Activated CD4-positive, alpha-beta T cell treated with anti-CD3 and anti-CD28 coated beads, Interleukin-2, amount 50 U/mL, for 24 hours (primary cell): ENCODE measurements at places on chromosomes 11 and 22.

DNA sequence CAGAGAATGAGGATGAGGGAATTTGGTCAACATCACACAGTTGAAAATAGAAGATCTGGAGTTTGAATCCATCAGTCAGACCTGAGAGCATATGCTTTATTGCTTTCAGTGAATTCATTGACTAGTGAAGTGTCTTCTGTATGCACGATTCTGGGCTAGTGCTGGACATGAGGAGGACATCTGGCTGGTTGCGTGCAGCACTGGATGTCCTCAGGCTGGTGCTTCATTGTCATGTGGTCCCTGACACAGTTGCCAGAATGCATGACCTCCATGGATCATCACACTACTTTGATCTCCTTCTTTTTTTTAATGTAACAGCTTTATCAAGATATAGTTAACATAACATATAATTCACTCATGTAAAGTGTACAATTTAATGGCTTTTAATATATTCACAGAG lies 44.5 kb upstream of the MMP7 start:
- no peak for DNase-seq

GRCh38 chr11:47267876-47268275 lies 2.1 kb upstream of the MADD start:
- DNase-seq = no peak

DNA sequence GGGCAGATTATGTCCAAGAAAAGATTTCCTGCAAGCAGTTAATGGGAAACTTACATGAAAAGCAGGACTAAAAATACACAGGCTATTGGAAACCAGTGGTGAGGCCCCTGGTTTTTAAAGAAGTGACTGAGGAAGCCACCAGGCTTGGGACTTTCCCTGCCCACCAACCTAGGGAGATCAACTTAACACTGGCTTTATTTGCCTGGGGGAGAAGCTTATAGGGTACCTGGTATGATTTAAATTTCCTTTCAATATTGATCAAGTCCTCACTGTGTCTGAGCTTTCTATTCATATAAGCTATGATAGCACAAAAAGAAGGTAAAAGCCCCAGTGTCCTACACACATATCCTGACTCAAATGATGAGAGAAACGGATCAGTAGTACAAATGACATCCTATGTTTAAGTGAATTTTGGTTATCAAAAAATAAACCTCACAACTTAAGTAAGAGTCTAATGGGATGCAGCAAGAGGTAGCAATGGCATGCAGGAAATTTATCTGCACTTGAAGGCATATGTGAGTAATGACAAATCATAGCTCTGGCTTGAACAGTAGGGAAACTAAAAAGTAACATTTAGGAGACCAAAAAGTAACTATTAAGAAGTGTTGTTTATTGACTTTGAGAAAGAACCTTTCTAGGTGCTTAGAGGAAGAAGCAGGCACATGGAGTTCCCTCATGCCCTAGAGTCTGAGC lies 85.3 kb downstream of the GAB2 start:
- no peak for DNase-seq

DNA sequence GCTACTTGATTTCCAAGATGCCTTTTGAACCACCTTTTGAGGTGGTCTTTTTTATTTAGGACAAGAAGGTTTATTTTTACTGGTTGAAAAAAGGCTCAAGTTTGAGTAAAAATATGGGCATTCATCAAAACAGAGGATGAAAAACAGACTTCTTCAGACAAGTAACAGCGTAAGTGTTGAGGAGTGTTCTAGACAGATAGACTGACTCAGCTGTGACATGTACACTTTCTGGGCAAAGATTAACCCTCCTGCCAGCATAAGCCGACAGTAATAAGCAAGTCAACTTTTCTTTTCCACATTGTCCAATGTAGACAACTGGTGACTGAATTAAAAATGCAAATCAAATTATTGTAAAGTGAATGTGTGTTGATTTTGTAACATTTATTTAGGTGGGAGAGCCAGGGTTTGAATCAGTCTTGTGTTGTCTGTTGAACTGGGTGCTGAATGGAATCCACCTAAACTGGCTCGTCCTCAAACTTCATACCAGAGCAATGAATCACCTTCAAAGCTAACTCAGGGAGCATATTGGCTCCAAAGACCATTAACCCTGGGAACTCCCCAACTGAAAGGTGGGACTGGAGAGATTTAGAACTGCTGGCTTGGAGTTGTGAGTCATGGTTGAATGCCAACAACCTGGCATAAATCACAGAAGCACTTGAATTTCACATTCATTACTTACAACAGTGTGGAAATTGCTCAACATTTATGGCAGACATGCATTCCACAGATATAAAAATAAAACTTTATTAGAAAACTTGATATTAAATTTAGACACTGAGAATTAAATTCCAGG lies 377.0 kb downstream of the ETS1 start:
- DNase-seq = no peak

GRCh38 chr11:95089620-95090542 lies at the start of gene ENDOD1:
TSS of gene ENDOD1 (plus strand) at chr11:95089846. CDS start at chr11:95089928, 82 bp downstream.
- peak; percentile 75 for DNase-seq

- no peak for DNase-seq
Measured at GRCh38 chr11:108926841-108927577, 262.1 kb downstream of the DDX10 start.

- DNase-seq = no peak
Measured at GRCh38 chr11:113446112-113446511, 29.1 kb downstream of the DRD2 start.

- DNase-seq = no peak
Measured at GRCh38 chr11:77175021-77175842, 47.2 kb downstream of the MYO7A start.
